ENCODE measurements at places on chromosomes 5 and 9.

GRCh38 chr5:4551034-4551433 lies 589.1 kb upstream of the ADAMTS16 start:
- DNase-seq: no peak

GRCh38 chr9:76600007-76600615 lies 141.1 kb downstream of the GCNT1 start:
- DNase-seq: no peak

- DNase-seq: no peak
Measured at GRCh38 chr5:97095318-97095732, 47.1 kb downstream of the LIX1 start.

DNA sequence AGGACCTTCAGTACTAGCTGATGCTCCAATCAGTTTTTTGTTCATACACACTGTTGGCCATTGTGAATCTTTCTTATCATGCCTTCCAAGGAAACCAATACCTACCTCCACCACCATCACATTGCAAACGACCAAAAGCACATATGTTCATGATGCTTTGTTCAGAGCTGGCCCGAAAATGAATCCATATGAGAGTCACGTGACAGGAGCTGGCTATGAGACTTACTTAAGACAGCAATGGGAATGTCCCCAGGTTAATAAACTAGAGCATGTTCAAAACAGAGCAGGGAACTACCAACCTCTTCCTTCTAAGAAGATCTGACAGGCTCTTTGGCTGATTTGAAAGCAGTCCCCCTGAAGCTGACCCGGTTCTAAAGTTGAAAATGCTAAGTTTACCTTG lies 93.5 kb downstream of the FGF1 start:
- no peak for DNase-seq

GRCh38 chr9:77022783-77023440 lies 3.5 kb downstream of the FOXB2 start:
- DNase-seq: no peak

DNA sequence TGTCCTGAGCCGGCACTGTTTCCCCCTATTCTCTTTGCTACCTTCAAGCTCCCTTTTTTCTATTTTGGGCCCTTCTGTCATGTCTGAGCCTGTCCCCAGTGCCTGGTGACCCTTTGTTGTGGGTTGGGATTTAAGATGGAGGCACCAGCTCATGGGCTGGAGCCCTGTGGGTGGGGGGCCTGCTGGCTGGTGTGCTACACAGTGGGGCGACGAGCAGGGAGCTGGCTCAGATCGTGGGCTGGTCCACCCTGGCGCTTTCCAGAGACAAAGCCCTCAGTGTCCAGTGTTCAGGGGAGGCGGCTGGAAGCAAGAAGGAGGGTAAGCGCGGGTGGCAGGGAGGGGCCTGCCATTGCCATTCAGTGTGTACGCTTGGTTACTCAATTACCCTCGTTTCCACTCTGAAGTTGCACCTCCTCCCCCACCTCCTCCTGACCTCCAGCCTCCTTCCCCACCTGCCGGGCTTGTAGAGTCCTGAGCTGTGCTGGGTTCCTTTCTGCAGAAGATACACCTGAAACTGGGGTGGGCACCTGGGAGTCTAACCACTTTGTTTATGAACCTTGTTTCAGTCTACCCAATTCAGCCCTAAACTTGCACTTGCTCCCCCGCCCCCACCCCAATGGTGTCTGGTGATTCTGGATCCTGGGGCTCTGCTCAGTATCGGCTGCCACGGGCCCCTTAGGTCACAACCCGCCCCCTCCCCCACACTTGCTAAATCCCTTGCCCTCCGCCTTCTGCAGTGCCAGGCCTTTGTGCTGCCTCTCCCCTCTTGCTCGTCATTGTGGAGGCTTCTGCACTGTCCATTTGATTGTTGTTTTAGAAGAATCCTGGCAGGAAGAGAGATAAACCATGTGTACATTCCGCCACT lies 49.9 kb downstream of the MVB12B start:
- no peak for DNase-seq

GRCh38 chr5:144333336-144333920 lies 162.8 kb downstream of the KCTD16 start:
- DNase-seq: no peak

- DNase-seq: no peak
Measured at GRCh38 chr9:90018688-90019087, 413.9 kb downstream of the GADD45G start.

GRCh38 chr9:91572044-91572443 lies 148.4 kb upstream of the NFIL3 start:
- no peak for DNase-seq

DNA sequence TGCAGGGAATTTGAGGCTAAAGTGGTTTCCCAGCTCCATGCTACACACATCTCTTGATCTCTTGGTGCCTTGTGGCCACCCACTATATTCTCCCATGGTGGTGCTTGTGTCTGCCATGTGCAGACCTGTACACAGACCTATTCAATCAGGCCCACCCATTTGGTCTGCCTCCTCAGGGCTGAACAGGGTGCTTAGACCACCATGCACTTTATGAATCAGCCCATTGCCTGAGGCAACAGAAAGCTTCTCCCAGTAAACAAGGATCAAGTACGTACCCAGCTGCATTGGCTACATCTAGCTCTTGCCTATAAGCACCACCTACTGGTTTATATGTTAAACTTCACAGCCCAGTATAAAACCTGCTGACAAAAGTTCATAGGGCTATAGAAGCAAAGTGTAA lies 664.3 kb upstream of the EDIL3 start:
- no peak for DNase-seq

DNA sequence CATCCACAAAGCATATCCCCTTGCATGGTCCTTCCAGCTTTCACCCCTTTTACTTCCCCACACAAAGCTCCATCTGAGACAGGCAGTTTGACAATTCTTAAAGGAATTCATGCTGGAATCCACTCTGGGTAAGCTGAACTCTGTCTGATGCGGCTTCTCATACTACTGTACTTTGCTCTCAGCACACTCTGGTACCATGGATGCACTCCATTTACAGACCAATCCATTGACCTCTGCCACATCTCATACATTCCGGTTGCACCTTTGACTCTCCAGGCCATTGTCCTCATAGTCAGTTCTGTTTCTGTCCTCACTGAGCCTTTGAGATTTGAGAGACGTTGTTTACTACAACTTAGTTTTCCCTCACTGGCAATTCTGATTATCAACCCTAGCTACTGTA lies 12.2 kb downstream of the SPATA9 start:
- no peak for DNase-seq

- DNase-seq: no peak
Measured at GRCh38 chr5:83531661-83532060, 60.1 kb downstream of the VCAN start.

DNA sequence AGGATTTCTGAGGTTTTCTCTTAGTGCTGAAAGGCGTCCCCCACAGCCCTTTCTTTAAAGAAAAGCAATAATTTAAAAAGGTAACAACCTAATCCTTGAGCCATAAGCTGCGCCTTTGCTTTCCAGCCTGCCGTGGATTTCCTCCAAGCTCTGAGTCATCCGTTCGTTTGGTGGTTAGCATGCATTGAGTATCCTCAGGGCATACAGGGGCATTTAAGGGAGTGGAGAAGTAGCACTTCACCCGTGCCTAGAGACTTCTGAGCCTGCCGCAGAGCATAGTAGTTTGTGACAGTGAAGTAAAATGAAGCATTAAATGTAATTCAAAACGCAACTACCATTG lies 892 bp upstream of the TNC start:
- peak; percentile 86 for DNase-seq

GRCh38 chr5:96426831-96427230 lies 6.2 kb downstream of the PCSK1 start:
- no peak for DNase-seq

DNA sequence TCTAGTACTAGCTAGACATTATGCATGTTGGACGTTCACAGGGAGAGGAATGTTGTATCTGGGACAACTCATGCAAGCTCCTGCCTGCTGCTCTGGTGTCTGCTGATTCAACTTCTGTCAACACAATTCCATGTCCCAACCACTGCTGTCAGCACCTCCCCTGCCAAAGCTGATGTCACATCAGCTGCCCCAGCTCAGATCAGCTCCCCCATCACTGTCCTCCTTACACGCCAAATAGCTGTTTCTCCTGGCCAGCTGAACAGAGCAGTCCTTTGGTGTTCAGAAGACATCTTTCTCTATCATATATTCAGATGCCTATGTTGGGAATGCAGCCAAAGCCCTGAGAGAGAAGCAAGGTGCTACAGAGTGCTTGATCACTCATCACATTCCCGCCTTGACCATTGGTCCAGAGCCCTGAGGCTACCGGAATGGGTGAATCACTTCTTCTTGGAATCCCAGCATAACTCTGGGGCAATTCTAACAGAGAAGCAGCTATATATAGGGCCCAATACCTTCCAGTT lies 223.3 kb downstream of the SEC61B start:
- DNase-seq: peak; percentile 35

DNA sequence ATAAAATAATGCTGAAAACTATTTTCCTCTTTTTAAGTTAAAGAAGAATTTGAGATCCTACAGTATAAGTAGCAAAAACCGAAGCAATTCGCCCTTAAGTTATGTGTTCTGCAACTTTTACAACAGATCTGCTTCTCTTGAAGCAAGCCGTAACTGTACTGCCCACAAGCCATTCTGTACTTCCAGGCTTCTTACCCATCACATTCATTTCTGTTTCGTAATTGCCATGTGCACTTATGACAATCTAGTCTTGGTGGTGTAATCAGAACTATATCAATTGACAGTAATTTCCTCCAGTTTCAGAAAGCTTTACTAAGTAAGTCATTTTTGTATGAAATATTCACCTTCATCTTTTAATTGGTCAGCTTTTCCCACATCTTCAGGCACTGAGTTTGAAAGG lies 13.8 kb downstream of the SGTB start:
- DNase-seq: no peak

GRCh38 chr5:163567811-163568210 lies 62.4 kb downstream of the MAT2B start:
- no peak for DNase-seq

DNA sequence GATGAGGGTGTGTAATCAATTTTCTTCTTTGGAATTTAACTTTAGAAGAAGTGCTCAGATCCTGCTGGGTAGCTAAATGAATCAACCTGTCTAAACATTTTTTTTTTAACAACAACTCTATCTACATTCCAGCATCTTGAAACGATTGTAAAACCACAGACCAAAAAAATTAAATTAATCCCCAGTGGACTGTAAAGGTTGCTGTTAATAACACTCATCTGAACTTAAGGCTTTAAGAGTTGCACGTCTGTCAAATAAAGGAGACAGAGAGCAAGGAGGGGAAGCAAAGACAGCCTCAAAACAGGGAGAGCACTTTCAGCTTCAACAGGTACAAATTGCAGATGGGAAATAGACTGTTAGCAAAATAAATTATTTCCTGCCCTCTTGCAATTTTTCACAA lies 548.5 kb downstream of the DTWD2 start:
- DNase-seq: no peak

DNA sequence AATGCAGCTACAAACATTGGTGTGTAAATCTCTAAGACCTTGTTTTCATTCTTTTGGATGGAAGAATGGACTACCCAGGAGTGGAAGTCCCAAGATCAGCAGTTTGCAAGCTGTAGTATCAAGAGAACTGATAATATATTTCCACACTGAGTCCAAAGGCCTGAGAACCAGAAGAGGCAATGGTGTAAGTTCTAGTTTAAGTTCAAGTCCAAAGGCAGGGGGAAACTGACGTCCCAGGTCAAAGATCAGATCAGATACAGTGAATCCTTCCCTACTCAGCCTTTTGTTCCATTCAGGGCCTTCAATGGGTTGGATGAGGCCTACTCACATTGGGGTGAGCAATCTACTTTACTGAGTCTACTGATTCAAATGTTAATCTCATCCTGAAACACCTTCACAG lies 80.3 kb upstream of the ERBIN start:
- no peak for DNase-seq

DNA sequence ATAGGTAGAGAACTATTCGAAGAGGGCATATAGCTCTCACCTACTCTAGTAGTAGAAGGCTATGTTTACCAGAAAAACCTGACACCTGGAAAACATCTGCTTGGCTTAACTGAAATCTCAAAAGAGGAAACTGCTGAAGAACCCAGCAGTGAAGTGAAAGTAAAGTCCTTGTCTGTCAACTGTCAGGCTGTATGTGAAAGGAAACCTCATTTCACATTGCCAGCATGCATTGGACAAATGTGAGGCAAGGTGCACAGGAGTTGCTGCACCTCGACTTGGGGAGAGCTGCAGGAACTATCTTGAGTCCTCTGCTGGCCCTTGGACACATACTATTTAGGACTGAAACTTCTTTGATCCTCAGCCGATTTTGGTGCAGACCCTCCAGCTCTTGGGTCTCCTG lies 53.3 kb downstream of the NREP start:
- no peak for DNase-seq

GRCh38 chr5:42879291-42879690 lies 67.6 kb upstream of the SELENOP start:
- no peak for DNase-seq

GRCh38 chr9:18495065-18495464 lies 21.1 kb downstream of the ADAMTSL1 start:
- DNase-seq: no peak

- DNase-seq: no peak
Measured at GRCh38 chr9:84993105-84993504, 323.6 kb downstream of the NTRK2 start.

- no peak for DNase-seq
Measured at GRCh38 chr5:14464671-14465070, 116.9 kb upstream of the OTULINL start.

GRCh38 chr5:38666668-38667498 lies 110.4 kb upstream of the LIFR start:
- DNase-seq: peak; percentile 32

DNA sequence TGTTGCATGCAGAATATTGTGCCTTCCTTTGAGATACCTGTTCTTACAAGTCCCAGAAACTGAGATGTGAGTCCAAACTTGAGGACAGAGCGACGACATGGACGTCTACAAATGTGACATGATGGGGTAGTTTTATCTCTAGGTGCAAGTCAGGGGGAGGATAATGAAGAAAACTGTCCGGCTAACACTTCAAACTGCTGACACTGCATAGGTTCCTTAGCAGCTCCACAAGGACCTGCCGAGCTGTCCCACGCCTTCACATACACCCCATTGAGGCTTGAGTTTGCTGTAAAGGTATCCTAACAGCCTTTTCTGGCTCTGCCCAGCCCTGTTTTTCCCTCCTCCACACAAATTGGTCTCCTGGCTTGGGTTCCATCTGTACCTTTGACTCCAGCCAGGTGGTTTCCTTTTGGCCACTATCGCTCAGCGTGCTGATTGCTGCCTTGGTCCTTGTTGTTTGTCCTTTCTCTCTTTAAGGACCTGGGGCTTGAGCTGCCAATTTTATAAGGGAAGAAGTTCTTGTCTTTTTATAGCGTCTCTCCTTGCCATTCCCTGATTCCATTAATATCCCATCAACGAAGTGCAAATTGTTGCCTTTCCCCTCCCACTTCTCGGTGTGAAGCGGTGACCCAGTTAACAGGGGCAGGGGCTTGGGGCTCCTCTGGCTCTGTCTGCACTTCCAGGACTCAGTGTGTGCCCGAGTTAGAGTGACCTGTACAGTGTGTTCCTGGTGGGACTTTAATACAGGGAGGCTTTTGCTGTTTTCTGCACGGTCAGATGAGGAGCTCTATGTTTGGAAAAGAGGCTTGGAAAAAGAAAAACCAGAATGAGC lies 100.3 kb downstream of the PCSK1 start:
- DNase-seq: no peak

GRCh38 chr5:77832166-77832770 lies 56.1 kb upstream of the TBCA start:
- no peak for DNase-seq

GRCh38 chr5:57683036-57683630 lies 200.5 kb upstream of the ACTBL2 start:
- DNase-seq: no peak
